ENCODE measurements at places on chromosomes 5 and 9.
A peak's percentile ranks its signal among the peaks of the same experiment; 100 is the strongest.

- DNase-seq, result no peak
Observed at GRCh38 chr5:39158127-39158593, 61.2 kb downstream of the FYB1 start.

- DNase-seq, result no peak
Observed at GRCh38 chr5:156526081-156526925, 199.3 kb downstream of the SGCD start.

- no peak for DNase-seq
Observed at GRCh38 chr5:174384509-174384947, 339.0 kb downstream of the NSG2 start.

GRCh38 chr5:142053426-142054151 is 40.8 kb upstream of the GNPDA1 start:
- DNase-seq, result no peak

GRCh38 chr5:125348936-125349831 is 602.7 kb upstream of the ZNF608 start:
- DNase-seq, result no peak

GRCh38 chr5:983238-983524 is 25.4 kb upstream of the NKD2 start:
- DNase-seq, result no peak

- DNase-seq, result peak; percentile 91
Observed at GRCh38 chr5:177455036-177455660, 8.5 kb downstream of the PRR7 start.

- no peak for DNase-seq
Observed at GRCh38 chr5:40376566-40376965, 303.1 kb upstream of the PTGER4 start.

- peak; percentile 32 for DNase-seq
Observed at GRCh38 chr9:2857564-2858198, 13.8 kb upstream of the PUM3 start.

GRCh38 chr5:14429101-14430050 is 152.2 kb upstream of the OTULINL start:
- DNase-seq, result no peak

DNA sequence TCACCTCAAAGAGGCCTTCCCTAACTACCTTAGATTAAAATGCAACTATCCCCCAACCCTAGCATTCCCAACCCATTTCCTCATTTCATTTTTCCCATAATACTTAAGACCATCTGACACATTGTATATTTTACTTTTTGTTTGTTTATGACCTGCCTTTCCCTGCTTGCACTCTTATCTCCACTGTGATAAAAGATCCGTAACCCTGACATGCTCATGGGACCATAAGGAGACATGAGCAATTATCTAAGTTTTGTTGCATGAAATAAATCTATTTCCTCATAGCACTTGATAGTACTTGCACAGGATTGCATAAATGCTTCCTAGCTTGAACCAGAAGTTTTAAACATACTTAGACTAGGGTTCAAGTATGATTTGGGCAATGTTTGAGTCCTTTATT is 323.7 kb downstream of the NPR3 start:
- DNase-seq, result no peak

DNA sequence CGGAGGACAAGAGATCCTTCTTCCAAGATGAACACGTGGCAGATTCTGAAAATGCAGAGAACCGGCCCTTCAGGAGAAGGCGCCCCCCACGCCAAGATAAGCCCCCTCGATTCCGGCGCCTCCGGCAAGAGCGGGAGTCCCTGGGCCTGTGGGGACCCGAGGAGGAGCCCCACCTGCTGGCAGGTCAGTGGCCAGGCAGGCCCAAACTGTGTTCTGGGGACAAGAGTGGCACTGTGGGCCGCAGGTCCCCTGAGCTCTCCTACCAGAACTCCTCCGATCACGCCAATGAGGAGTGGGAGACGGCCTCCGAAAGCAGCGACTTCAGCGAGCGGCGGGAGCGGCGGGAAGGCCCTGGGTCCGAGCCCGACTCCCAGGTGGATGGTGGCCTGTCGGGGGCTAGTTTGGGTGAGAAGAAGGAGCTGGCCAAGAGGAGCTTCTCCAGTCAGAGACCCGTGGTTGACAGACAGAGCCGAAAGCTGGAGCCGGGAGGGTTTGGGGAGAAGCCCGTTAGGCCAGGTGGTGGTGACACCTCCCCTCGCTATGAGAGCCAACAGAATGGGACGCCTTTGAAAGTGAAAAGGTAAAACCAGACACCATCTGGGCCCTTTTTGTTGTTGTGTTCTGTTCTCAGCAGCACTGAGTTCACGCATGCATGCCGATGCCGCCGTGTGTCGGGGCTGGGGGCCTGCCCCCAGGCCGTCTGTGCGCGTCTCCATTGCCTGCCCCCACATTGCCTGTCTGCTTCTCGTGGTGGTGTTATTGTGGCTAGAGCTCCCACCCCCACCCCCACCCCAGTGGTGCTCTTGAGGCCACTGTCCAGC is 26.6 kb upstream of the POMT1 start:
- DNase-seq, result no peak

- DNase-seq, result no peak
Observed at GRCh38 chr9:93475856-93476255, 22.5 kb upstream of the FAM120AOS start.

- no peak for DNase-seq
Observed at GRCh38 chr5:128671943-128672342, 133.9 kb upstream of the FBN2 start.

GRCh38 chr5:79829260-79829659 is 139.6 kb downstream of the CMYA5 start:
- no peak for DNase-seq

DNA sequence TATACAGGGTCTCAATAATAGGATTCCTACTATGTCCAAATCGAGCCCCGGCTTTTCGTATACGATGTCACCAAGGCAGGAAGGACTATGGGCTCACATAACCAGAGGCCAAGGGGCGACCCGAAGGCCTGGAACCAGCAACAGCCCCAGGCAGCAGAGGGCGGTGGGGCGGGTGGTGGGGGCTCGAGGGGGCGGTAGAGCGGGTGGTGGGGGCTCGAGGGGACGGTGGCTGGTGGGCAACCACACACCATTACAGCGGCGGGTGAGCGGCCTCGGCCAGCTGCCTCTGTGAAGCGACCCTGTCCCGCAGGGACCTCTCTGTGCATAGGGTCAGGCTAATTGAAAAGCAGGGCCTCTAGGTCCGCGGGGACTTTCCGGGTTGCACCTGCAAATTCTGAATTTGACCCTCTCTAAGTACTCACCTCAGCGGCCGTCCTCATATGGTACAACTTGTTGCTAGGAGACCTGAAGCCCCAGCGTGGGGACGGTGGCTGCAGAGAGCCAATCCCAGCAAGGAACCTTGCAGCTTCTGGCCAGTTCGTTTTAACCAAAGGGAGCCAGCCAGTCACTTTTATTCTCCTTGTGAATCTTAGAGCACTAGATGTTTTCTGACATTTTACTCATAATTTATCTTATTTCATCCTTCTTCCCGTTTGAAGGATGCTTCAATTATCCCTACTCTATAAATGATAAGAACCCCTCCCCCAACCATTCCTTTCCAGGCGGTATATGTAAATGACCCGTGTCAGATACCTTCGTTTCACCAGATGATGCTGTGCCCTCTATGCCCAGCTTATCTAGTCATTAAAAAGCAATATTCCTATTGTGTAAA is at the start of gene NME5:
NME5 (minus strand) TSS at position 480 of the 832 bp plus-strand sequence. CDS start 648 bp downstream, outside the sequence.
- DNase-seq, result no peak

DNA sequence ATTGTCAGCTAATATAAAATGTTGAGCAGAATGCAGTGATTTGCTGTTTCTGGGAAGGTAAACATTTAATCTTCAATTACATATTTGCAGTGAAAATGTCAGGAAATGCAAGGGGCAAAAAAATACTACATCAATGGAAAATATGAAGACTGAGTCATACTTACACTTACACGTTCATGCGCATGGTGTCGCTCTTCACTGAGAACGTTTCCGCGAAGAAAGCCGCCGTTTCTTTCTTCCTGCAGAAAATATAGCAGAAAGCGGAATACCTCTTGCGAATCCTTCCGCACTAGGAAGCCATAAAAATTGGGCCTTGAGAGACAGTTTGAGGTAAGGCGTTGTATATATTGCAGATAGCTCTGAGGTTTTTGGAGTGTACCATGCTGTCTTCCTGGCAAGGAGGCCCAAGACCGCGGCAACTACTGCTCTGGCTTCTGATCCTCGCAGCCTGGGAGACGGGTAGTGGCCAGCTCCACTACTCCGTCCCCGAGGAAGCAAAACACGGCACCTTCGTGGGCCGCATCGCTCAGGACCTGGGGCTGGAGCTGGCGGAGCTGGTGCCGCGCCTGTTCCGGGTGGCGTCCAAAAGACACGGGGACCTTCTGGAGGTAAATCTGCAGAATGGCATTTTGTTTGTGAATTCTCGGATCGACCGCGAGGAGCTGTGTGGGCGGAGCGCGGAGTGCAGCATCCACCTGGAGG is at the start of gene PCDHA13:
PCDHA13 (plus strand) TSS at position 236 of the 702 bp plus-strand sequence; CDS start at position 381, 145 bp downstream.
- no peak for DNase-seq

DNA sequence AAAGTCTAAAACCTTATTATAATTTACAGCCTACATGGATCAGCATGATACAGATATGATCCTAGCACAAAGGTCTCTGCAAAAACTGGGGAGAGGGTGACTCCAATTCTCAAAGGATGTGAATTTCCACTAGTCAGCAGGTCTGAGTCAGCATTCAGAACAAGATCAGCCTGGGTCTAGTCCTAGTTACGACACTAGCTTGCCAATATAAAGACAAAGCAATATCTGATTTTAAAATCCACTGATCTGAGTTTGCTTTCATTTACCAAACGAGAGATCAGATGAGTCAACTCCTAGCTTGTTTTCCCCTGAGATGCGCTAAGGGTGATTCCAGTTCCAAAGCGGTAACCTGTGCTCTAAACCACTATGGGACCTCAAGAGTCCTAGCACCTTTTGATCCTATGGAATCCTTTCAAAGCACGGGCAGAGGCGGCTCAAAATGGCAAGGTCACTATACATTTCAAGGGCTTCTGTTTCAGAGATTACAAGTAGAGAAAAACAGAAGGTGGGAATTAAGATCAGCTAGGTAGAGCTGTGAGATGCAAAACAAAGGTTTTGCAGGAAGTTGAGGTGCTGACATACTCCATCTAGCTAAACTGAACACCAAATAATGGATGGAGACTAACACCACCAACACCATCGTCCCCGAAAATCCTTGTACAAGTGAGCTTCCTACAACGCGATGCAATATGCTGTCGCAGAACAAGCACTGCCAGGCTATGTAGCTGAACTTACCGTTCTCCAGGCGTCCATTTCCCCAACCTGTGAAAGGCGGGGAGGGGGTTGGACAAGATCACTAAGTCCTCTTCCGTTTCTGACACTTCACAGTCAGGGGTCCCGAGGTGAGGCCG is 906 bp downstream of the SLC25A51 start:
- no peak for DNase-seq

- no peak for DNase-seq
Observed at GRCh38 chr9:81893929-81894328, 34.3 kb upstream of the SPATA31D4 start.

DNA sequence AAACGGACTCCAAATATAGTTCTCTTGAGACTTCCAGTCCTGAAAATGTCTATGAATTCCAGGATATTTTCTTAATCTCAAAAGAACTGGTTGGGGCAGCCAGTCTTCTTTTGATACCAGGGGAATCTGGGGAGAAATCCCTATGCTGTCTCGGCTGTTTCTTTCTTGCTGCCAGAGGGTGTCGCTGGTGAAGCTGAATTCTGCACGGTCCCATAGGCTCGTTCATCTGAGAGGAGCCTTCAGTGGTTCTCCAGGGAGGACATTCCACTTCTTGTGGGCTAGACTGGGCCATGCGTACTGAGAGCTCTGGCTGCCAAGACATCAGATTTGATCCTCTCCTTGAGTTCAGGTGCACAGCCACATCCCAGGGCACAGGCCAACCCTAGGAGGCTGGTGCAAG is 155.0 kb upstream of the CLINT1 start:
- DNase-seq, result no peak

GRCh38 chr5:149824846-149825245 is 94.7 kb downstream of the PPARGC1B start:
- no peak for DNase-seq

DNA sequence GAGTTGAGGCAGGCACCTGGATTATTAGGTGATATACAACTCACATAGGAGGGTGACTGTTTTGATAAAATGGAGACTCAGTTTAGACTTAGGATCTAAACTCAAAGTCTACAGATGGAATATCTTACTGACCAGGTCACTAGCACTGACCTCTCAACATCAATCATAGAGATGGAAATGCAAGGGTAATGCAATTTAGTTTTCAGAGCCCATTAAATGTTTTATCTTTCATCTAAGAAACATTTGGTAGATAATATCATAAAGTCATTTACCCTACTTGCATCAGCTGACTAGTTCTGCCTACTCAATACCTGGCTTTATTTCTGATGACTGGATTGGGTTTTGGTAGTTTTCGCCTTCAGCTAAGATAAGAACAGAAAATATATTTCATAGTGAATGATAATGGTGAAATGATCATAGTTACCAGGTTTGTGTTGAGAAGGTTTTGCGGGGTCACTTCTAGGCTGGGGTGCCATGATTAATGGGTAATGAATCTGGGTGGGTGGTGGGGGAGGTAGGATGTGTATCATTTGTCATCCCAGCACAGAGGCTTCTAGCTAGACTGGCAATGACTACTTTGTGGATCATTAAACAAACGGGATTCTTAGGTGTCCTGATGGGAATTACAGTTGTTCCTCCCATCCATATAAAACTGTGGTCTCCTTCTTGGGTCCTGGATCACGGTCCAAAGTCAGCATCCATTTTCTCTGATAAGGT is 173.4 kb downstream of the PPP2R2B start:
- no peak for DNase-seq

- DNase-seq, result peak; percentile 71
Observed at GRCh38 chr9:124774129-124774978, 2.6 kb upstream of the OLFML2A start.

- DNase-seq, result no peak
Observed at GRCh38 chr5:148437249-148437648, 53.5 kb downstream of the FBXO38 start.

GRCh38 chr5:122316656-122317055 is 4.6 kb downstream of the SNCAIP start:
- no peak for DNase-seq

DNA sequence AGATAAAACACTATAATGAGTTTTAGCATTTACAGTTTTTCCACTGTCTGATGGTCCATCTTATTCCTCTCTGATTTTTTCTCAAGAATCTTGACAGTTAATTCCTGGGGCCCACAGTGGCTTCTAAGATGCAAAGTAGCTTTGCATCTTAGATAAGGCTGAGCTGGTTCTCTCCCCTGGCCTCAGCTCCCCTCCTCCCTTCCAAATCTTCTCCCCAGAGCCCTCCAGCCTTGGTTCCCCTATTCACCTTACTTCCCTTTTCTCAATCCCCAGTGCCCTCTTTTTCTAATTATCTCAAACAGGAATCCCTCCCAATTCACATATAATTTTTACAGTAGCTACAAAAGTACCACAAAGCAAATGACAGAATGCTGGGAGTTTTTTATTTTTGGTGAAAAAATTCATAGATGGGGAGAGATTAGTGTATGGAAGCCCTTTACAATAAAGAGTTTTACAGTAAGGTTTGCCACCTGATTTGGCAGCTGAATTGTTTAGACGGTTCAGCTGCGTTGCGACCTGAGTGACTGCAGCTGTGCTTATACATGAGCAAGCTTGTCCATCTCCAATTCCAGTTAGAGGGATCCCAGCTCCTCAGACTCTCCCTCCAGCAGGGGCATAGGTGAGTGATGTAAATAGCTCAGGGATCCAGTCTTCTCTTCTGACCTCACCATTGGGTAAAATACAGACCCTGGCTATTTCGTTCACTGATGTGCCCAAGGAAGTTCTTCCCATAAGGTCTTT is 51.4 kb upstream of the CKMT2 start:
- no peak for DNase-seq

Measured in activated T-helper 1 cell treated with anti-CD3 and anti-CD28 coated beads, Interleukin-2, amount 50 U/mL, for 16 hours (primary cell).